ENCODE measurements at places on chromosomes 1 and 21.

DNA sequence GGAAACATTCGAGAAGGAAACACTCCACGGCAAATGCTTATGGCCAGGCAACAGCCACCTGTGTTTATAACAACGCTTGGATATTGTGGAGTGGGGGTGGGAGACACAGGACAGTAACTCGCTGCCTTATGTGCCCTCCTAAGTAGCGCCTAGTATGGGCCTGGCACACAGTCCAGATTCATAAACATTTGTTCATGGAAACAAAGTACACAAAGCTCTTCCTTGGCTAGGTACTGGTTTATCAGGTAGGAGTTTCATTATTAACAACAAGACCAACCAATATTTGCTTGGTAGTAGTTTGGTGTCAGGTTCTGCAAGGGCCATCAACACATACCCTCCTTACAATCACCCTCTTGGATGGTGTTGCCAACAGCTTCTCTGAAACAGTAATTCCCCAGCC lies 23.4 kb downstream of the TMCO4 start:
- DNase-seq = no peak

DNA sequence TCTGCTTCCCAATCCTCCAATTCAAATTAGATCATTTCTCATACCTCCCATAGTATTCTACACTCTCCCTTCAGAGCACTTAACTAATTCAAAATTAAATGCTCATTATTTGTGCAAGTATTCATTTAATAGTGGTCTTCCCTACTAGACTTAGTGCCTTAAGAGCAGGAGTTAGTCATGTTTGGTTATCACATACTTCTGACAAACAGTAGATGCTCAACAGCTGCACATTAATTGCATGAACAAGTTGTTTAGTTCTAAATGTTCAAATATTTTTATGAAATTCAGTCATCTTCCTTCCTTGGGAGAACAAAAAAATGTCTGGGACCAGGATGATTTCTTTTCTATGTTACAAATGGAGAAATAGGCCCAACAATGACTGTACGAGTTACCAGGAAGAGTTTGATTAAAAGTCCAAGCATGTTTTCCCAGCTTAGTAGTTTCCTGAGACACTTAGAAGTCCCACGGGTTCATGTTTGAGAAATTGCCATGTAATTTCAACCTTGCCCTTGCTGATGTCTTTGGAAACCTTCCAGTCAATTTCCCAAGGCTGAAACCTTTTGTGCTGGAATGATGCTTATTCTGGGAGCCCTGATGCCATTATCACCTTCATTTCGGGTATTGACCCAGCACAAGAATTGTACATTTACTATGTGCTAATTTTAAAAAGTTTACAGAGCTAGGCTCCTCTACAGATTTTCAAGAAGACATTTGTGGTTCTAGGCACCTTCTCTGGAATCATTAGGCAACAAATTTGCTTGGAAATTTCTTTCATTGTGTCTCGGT lies 437.9 kb upstream of the PLXNA2 start:
- DNase-seq = no peak

DNA sequence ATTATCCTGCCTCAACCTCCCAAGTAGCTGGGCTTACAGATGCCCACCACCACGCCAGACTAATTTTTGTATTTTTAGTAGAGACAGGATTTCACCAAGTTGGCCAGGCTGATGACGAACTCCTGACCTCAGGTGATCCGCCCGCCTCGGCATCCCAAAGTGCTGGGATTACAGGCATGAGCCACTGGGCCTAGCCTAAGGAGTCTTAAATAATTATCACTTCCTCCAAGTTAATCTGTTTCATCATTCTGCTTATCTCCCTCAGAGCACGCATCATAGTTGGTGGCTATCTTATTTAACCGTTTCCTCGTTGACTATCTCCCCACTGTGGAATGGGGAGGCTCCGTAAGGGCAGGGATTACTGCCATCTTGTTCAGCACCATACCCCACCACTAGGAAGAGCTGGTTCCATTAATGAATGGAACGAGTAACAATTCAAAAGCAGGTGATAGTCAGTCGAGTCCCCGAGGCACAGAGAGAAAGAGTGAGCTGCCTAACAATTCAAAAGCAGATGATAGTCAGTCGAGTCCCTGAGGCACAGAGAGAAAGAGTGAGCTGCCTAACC lies 52.7 kb downstream of the GLUL start:
- DNase-seq = no peak

- no peak for DNase-seq
Measured at GRCh38 chr1:157044326-157044725, 1.2 kb downstream of the ARHGEF11 start.

DNA sequence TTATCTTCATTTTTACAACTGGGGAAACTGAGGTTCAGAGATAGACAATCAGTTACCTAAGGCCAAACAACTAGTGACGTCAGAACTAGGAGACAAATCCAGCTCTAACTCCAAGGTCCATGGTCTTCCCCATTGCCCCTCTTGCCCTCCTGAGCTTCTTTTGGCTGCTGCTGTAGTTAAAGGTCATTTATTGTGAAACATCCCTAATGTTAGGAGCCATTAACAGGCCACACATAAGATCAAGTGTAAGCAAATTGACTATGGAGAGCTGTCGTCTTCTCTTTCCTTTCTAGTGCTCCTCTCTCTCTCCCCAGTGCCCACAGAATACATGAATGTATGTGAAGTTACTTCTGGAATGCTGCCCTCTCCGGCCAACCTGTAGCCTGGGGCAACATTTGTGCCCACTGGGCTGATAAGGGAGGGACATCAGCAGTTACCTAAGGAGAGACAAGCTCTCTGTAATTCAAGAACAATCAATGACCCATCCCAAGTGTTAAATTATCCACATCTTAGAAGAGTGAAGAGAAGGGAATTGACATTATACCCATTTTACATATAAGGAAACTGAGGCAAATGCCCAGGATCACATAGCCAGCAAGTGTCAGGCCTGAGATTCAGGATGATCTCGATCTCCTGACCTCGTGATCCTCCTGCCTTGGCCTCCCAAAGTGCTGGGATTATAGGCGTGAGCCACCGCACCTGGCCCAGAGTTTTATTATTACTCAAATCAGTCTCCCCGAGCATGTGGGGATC lies 40.1 kb downstream of the PTAFR start:
- DNase-seq = no peak

DNA sequence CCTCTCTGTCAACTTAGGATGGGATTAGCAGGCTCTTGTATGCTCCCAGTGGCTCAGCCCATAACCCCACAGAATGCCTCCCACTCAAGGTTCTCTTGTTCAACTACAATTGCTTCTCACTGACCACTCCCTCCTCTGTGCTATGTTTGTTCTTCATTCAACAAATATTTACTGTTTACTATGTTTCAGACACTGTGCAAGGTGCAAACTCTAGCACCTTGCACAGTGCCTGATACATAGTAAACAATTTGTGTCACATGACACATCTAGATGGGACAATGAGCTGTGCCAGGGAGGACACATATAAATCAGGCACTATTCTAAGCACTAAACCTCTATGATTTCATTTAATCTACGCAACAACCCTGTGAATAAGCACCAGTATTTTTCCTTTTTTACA lies 15.4 kb downstream of the ATP1A2 start:
- no peak for DNase-seq

DNA sequence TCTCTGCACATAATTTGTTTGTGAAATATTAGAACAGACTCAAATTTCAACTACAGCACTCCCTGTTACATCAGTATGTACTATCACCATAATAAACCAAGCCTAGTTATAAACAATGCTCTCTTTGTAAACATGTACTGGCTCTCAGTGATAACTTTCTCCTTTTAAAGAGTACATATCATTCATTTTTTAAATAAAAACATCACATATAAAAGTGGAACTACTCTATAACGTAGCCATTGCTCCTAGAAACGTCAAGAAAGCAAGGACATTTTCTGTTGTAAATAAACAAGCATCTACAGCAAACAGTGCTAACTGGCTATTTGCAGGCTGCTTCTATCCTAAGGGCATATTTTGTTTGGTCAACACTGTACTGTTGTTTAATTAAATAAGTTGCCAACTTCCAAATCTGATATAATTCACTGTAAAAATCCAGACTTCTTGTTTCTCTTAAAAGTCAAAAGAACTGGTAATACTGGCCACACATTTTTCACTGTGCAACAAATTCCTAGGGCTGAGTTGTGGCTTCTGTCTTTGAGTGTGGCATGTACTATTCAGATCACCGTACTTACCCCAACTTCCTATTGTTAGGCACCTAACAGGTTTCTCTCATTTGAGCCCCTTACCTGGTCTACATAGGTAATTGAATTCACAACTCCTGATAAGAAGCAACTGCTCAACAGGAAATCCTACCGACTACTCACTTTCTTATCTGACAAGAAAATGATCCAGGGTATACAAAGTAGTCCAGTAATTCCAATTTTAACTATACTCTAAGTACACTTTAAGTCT lies 111.9 kb downstream of the DENND1B start:
- no peak for DNase-seq

DNA sequence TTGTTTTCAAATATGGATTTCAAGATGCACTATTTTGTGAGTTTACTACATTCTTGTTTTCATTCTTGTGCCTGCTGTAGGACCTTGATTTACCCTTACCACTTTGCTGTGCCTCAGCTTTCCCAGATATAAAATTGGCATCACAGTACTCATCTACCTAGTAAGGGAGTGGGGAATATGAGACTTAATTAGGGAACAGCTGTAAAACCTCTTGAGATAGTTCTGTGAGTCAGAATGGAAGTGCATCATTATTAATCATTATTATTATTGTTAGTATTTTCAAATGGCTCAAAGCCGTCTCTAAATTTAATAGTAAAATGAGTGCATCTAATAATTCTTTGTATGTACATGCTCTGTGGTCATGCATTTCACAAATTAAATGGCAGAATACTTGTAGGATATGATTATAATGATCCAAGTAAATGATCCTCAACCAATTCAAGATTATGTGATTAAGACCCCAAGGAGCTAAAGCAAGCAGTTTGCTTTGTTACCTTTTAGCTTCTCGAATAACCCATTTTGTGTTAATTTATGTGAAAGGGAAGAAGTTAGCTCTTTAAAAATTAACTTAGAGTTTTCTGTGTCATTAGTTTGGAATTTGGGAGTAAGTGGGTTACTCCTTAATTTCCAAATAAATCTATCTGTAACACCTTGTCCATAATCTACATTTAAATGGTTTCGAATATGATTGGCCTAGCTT lies 155.4 kb downstream of the NFIA start:
- no peak for DNase-seq

GRCh38 chr1:24381256-24381655 lies 32.3 kb downstream of the STPG1 start:
- no peak for DNase-seq

DNA sequence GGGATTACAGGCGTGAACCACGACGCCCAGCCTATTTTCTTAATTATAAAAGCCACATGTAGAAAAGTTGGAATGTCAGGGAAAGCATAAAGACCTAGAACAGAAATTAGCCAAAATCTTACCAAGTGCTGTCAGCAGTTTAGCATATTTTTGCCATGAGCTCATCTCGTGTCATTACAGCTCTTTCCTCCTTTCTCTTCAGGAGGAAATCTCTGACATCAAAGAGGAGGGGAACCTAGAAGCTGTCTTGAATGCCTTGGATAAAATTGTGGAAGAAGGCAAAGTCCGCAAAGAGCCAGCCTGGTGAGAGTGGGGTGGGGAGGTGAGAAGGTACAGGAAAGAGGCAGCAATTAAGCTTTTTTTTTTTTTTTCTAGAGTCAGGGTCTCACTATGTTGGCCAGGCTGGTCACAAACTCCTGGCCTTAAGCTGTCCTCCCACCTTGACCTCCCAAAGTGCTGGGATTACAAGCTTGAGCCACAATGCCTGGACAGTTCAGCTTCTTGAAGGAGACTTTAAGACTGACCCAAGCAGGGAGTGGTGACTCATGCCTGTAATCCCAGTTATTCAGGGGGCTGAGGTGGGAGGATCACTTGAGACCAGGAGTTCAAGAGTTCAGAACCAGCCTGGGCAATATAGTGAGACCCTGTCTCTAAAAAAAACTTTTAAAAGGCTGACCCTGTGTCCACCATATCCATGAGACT lies 8.4 kb upstream of the BGLAP start:
- DNase-seq = no peak

- DNase-seq = no peak
Measured at GRCh38 chr1:59999746-60000145, 73.2 kb upstream of the CYP2J2 start.

DNA sequence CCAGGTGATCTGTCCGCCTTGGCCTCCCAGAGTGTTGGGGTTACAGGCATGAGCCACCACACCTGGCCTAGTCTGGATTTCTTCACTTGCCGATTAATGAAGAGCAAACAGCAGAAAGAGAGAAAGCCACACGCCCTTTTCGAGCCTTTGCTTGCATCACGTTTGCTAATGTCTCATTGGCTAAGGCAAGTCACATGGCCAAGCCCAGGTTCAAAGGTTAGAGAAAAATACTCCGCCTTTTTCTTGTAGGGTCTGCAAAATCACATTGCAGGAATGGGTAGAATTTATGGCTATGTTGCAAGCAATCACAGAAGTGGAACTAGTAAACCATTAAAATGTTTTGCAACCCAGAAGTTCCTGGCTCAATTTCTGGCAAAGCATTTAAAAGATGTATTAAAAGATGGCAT lies 26.8 kb upstream of the BACH1 start:
- no peak for DNase-seq

DNA sequence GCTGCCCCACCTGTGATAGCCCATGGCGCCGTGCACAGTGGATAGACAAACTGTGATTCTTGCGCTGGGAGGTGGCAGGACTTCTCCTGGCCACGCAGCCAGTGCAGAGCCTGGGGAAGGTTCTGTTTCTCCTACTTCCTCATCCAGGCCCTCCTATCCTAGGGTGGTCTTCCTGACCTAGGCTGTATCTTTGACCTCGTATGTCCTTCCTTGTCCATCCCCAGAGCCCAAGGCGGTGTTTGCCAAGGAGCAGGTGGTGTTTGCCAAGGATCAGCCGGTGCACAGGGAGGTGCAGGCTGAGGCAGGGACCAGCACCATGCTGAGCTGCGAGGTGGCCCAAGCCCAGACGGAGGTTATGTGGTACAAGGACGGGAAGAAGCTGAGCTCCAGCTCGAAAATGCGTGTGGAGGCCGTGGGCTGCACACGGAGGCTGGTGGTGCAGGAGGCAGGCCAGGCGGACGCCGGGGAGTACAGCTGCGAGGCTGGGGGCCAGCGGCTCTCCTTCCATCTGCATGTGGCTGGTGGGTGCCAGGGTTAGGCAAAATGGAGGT lies 63.9 kb downstream of the OBSCN start:
- no peak for DNase-seq

Data from iPS DF 19.7 (cell line).